ENCODE measurements at places on chromosomes 11 and 22.

- no peak for DNase-seq
Measured at GRCh38 chr11:64230985-64231365, 627 bp downstream of the DNAJC4 start.

- no peak for DNase-seq
Measured at GRCh38 chr11:117878314-117878938, 2.0 kb upstream of the FXYD6 start.

GRCh38 chr11:120424970-120425332 lies 86.6 kb upstream of the GRIK4 start:
- DNase-seq: peak; percentile 46

- DNase-seq: no peak
Measured at GRCh38 chr11:128372977-128373376, 214.4 kb downstream of the ETS1 start.

- no peak for DNase-seq
Measured at GRCh38 chr11:121665206-121665838, 212.6 kb upstream of the SORL1-AS1 start.

- peak; percentile 90 for DNase-seq
Measured at GRCh38 chr22:37569009-37569920, 9.0 kb downstream of the CDC42EP1 start.

- no peak for DNase-seq
Measured at GRCh38 chr11:96074551-96075310, 150.8 kb upstream of the MTMR2 start.

GRCh38 chr11:114354076-114354475 lies 46.2 kb downstream of the C11orf71 start:
- DNase-seq: no peak

- no peak for DNase-seq
Measured at GRCh38 chr11:131571571-131571970, 201.2 kb downstream of the NTM start.

DNA sequence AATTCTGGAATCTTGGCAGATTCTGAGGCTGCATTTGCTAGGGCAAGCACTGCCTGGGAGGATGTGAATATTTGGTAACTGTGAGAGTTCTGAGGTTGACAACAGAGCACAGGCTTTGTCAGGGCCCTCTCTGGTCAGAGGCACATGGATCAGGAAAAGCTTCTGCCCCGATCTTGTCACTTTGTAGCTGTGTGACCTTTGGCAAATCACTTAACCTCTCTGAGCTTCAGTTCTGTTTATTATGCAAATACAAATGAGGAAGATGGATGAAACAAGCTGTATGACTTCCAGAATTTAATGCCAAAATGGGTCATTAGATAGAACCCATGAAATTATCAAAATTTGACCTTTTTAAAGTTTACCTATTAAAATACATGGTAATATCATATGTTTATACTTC lies 94.9 kb downstream of the SEZ6L start:
- DNase-seq: no peak

- no peak for DNase-seq
Measured at GRCh38 chr11:112290493-112290850, 29.8 kb upstream of the PLET1 start.

DNA sequence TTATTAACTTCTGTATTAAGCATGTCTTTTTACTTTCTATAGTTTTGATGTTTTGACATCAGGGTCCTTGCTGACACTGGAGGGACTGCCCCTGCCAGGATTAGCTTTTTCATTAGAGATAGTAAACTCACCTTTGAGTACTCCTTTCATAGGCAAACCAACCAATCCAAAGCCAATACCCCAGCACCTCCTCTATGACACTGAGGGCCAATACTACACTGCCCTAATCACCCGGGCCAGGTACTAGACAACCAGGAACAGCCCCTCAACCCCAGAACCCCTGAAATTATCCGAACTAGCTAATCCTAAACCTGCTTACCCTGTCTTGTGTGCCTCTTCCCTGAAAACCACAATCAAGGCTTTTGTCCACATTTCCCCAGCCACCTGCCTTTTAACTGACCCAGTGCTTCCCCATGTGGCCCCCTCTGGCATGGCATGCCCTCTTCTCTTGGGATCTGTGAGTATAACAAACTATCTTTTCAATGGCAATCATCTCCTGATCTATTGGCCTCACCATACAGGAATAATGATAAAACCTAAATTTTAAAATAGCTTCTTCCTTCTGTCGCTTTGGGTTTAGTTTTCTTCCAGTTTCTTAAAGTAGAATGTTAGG lies 31.2 kb downstream of the RAB6A start:
- peak; percentile 65 for DNase-seq

DNA sequence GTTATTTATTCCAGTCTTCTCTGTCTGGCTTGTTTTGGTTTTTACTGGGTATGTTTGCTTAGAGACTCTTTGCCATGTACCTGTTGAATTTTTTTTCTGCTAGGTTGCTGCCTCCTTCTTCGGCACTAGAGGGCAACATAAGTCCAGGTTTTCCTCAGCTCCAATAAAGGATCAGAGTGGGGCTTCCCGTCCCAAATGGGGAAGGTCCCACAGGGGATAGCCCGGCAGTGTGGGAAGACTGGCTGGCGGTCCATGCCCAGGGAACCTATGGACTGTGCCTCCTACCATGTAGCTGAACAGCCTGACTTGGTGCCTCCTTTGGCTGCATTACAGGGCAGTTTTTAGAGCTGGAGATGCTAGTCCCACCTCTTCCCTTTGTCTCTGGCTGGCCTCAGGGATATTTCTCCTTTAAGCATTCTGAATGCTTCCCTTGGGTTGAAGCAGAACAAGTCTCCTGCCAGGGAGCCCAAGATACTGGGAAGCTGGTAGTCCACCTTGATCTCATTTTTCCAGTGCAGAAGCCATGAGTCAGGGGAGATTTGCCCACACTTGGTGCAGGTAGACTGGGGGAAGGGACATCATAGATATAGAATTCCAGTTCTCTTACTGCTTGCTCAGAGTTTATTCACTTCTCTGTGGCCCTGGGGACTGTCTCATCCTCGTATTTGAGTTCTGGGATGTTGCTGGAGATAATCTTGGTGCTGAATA lies 60.2 kb downstream of the BRD1 start:
- DNase-seq: peak; percentile 39

DNA sequence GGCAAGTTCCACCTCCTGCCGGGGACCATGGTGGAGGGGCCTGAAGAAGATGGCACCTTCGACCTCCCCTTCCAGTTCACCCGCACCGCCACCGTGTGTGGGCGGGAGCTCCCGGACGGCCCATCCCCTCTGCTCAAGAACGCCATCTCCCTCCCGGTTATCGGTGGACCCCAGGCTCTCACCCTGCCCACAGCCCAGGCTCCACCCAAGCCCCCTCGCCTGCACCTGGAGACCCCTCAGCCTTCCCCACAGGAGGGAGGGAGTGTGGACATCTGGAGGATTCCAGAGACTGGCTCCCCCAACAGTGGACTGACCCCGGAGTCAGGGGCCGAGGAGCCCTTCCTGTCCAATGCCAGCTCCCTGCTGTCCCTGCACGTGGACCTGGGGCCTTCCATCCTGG lies 6.4 kb downstream of the CDC42EP2 start:
- no peak for DNase-seq

DNA sequence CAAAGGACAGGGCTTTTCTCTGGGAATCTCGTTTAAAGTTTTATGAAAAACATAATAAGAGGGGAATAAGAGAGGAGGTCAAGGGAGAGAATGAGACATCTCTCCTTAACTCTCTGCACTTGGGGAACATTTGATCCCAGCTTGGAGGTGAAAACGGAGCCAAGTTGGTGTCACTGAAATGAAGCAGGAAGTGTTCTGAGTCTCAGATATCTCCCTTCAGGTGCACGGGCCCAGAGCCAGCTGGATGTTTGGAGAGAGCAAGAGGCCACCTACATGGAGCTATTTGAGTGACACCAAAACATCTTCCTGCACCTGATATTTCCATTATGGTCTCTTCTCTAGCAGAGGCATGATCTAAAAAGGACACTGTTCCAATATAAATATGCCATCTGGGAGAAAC lies 85.7 kb downstream of the BLID start:
- DNase-seq: no peak

DNA sequence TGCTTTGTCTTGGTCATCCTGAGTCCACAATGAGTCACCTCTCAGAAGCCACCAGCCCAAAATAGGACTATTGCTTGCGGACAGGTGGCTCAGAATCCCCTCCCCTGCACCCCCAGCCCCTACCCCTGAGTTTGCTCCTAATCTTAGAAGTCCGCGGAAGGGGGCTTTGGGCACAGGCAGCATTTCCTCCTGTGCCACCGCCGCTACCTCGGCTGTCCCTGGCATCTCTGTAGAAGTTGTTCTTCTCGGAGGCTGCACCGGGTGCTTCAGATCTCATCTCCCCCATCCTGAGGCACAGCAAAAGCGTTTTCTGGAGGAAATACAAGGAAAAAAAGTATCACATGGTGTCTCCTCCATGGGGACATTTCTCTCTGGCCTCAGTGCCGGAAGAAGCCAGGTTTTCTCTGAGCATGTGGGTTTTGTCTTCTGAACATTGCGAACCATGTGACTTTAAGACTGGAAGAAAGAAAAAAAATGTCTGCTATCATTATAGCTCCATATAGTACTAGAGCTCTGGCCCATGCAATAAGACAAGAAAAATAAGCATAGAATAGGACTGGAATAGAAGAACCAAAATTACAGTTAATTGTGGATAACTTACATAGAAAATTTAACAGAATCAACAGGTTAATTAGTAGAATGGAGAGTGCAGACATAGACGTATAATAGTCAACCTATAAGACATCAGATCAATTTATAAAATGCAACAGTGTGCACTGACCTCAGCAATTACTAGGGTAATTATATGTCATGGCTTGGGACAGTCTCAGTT lies 63.2 kb downstream of the SHISAL1 start:
- DNase-seq: no peak

DNA sequence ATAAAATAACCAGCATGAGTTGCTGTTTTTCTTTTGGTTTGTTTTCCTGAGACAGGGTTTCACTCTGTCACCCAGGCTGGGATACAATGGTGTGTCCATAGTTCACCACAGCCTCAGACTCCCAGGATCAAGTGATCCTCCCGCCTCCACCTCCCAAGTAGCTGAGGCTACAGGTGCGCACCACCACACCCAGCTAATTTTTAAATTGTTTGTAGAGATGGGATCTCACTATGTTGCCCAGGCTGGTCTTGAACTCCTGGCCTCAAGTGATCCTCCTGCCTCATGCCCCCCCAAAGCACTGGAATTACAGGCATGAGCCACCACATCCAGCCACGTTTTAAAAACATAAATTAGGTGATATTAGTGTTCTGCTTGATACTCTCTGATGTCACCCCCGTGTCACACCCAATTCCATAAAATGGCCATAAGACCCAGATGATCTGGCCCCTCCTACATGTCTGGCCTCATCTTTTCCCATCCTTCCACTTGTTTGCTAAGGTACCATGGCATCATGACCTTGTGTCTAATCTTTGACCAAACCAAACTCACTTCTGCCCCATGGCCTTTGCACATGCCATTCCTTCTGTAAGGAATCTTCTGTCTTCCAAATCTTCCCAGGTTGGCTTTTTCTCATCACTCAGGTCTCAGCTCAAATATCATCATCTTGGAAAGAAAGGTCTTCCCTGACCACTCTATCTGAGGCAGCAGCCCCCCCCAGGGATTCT lies 6.3 kb downstream of the SIK3 start:
- DNase-seq: no peak

GRCh38 chr22:20863366-20863765 lies 4.6 kb downstream of the SNAP29 start:
- no peak for DNase-seq

DNA sequence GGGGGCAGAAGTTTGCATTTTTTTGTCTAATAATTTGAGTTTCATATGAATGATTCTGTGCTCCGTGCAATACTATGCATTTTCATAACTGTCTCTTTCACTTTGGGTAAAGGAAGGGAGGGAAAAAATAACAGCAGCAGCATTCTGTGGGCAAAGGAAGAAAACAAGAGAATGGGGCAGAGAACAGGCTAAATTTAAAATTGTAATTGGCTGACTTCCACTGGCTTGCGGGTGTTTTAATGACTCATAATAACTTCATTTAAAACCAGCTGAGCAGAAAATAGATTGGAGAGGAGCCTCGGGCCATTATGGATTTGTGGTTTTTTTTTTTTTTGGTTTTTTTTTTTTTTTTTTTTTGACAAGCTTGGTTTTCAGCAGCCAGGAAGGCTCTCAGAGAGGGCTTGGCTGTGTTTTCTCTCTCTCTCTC lies 107.4 kb downstream of the ZBTB16 start:
- DNase-seq: no peak

DNA sequence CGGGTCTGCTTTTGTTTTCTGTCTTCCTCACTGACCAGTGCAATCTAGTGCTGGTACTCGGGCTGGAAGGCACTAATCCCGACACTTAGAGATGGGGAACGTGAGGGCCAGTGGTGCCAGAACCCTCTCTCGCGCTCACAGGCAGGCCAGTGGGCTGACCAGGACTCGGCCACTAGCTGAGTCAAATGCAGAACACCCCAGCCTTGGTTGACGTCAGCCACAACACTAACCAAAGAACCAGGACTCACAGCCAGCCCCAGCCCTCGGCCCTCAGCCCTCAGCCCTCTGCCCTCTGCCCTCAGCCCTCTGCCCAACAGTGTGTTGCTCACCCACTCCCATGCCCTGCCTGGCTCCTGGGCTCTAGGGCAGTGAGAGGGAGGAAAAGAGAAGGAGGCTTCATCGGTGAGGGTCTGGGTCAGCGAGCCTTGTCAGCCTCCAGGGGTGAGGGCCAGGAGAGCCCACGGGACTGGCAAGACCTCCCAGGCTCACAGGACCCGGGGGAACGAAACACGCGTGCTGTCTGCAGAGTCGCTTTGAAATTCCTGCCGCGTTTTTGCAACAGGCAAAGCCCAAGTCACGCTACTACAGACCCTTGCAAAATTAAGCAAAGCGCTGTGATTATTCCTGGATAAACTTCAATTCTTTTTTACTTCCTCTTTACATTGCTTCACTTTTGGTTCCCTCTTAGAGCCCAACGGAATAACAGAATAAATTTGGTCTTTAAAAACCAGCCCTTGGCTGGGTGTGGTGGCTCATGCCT lies 27.5 kb downstream of the KIAA0930 start:
- no peak for DNase-seq

GRCh38 chr22:23397008-23397612 lies 183.0 kb downstream of the IGLL1 start:
- DNase-seq: no peak

GRCh38 chr11:26613759-26614158 lies 41.7 kb upstream of the MUC15 start:
- DNase-seq: no peak

DNA sequence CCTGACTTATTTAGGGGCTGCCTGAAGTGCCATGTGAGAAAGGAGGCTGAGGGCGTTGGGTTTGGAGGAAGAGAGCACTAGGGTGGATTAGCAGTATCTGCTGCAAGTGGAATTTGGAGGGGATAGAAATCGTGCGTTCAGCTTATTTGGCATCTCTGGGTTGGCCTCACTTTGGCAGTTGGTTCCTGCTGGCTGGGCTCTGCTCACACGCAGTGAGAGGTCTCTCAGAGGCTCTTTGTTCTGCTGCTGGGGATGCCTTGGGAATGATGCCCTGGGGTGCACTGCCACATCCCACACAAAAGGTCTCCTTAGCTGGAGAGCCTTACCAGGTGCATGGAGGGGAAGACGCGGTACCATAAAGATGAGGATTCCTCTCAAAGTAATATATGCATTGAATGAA lies 17.7 kb upstream of the MICAL2 start:
- no peak for DNase-seq

DNA sequence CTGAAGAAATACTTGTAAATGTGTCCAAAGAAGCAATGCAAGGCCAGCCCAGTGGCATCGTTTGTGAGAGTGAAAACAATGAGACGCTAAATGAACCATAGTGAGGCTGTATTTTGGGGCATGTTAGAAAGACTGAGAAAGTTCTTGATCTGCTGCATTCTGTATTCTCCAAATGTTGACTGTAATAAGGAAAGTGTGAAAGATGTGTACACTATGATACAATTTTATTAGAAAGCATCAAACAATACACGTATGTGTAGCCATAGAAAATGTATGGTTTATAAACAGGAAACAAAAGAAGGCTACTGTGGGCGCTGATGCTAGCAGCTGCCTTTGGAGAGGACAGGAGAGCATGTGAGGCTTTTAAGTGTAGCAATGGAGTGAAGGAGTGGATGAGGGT lies 233.5 kb upstream of the E2F8 start:
- DNase-seq: no peak

Data from Caco-2 (cell line).